ENCODE measurements at places on chromosomes 1 and 21.

DNA sequence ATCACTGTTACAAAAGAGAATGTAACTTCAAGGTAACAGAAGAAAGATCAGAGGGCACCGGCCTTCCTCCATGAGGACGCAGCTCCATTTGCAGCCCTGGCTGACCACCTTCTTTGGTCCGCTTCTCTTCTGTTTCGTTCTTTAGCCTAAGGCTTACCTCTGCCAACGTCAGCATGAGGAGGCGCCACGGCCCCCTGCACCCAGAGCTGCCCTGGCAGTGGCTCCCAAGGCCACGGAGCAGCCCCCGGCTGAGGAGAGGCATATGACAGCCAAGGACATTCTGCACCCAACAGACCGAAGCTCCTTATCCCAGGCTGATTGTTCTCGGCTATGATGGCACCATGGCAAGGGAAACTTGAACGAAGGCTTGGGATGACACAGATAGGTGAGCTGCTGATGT, 250.3 kb downstream of the TOMM20 start:
- no peak for DNase-seq

GRCh38 chr1:240555524-240555923, 56.4 kb downstream of the GREM2 start:
- no peak for DNase-seq

- no peak for DNase-seq
Observed at GRCh38 chr21:33642896-33643657, 776 bp downstream of the ITSN1 start.

GRCh38 chr1:206608108-206608698, 4.1 kb downstream of the EIF2D start:
- no peak for DNase-seq

- DNase-seq = no peak
Observed at GRCh38 chr1:231796141-231796540, 169.6 kb downstream of the DISC1 start.

DNA sequence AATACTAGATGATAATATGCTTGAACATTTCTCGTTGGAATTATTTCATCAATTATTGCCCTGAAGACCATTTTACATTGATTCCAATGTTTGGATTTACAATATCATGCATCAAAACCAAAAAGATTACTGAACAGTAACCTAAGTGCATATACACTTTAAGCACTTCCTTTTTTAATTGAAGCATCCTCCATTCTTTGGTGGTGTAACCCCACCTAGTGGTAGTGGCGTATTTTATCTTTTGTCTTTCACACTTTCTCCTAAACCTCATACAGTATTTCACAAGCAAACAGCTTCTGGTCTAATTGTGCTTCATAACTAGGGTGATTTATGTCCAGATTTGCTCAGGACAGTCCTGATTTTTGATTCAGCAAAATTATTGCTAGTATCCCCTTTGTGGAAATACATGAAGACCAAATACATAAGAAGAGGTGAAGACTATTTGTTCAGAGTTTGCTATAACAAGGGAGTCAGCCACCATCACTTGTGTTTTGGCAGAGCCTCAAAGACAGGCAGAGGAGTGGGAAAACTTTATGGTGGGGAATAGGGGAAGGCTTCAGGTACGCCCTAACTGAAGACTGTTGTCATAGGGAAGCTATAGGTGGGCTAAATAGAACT, 3.4 kb upstream of the NVL start:
- peak; percentile 88 for DNase-seq

DNA sequence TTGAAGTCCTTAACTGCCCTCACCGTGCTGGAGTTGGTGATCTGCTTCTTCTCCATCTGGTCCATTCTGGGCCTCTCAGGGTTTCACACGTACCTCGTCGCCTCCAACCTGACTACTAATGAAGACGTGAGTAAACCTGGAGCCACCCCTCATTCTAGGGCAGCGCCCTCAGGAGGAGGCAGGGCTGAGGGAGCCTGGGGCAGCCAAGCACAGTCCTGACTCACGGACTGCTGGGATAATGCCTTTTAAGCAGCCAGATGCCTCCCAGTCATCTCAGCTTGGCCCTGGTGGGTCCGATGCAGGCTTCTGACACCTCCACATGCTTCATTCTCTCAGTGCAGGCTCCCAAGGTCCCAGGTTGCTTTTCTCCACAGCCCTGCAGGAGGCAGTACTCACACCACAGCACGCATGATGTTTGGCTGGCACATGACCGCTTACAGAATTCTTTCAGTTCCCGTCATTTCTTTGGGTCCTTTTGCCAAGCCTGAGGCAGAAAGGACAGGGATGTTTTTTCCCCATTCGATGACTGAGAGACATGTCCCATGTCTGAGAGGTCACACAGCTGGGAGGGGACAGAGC, 11.8 kb upstream of the SFN start:
- no peak for DNase-seq

DNA sequence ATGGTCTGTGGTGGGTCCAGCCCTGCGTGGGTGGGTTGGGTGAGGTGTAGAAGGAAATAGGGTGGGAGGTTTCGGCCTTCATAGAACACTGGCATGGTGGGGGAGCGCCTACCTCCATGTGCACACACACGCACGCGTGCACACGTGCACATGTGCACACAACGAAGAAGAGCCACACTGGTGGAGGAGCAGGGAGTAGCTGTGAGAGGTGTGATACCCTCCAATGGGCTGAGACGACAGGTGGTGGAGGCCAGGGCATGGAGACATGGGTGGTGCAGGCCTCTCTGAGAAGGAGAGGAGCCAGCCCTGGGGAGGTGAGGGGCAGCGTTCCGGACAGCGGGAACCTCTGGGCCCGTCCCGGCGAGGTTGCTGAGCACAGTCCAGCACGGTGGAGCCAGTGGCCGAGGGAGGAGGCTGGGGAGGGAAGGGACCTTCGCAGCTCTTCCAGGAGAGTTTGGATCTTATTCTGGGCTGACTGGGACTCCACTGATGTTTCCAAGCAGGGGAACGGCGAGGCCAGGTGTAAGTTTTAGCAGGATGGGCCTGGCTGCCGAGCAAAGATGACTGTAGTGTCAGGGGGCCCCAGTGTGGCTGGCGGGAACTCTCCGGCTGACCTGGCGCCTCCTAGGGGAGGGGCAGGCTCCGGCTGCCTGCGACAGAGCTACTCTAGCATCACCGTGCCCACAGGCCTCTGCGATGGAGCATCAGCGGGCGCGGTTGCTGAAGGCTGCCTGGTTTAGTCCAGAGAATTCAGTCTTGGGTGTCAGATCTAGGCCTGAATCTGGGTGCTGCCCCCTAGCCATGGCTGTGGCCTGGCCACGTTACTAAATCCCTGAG, 107.2 kb downstream of the ARHGEF10L start:
- no peak for DNase-seq

DNA sequence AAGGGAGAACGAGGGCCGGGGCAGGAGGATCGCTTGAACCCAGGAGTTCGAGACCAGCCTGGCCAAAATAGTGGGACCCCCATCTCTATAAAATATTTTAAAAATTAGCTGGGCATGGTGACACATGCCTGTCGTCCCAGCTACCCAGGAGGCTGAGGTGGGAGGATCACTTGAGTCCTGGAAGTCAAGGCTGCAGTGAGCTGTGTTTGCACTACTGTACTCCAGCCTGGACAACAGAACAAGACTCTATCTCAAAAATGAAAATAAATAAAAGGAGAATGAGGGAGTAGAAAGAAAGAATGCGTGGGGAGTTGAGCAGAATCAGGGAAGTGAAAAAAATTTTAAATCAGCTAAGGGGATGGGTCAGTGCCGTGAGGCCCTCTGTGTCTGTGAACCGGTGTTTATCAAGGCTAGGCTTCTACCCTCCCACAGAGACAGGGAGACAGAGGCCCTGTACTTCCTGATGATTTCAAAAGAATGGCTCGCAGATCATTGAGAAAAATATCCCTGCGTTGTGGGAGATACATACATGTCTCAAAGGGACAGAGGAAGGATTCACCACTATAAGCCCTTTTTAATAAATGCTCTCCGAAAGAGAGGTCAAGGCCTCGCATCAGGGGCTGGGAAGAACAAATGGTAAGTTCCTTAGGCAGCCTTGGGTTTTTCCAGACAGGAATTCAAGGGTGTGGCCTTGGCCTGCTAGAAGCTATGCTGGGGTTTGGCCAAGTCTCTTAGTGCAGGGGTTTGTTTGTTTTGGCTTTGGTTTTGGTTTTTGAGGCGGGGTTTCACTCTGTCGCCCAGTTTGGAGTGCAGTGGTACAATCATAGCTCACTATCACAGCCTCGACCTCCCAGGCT, 20.7 kb downstream of the IL10RB start:
- DNase-seq = peak; percentile 60

DNA sequence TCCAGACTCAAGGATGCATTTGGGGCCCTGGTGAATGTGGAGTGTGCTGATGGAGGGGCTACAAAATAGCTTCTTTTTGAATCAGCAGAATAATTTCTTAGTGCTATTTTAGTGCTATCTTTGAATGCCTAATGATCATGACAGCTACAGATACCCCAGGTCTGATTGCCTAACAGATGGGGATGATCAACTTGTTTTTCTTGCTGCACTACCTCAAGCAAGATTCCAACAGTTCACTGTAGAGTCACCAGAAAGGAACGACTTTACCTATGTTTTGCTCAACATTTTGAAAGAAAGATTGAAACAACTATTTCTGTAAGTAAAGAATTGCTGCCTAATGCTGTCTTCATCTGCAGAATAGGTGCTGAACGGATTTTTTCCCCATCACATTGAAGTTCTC, 42.6 kb upstream of the VAV3 start:
- no peak for DNase-seq

- peak; percentile 57 for DNase-seq
Observed at GRCh38 chr1:210688512-210689234, 360.0 kb downstream of the HHAT start.

GRCh38 chr21:36386031-36386642, 945 bp downstream of the CHAF1B start:
- DNase-seq = peak; percentile 13

- peak; percentile 29 for DNase-seq
Observed at GRCh38 chr1:80217377-80217986, 1211.0 kb upstream of the ADGRL4 start.

DNA sequence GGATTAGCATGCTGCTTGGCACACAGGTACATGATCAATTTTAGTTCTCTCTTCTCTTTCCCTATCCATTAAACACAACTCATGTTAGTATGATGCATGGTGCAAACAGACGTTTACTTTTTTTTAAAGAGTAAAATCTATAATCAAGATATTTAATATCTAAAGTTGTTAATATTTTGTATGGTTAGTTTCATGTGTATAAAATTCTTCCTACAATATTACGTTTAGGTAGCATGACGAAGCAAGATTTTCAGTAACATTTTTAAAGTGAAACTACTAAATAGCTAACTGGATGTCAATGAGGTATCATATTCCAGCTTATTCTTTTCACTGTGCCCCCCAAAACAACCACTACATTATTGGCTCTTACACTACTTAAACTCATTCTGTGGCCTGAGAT, 36.6 kb downstream of the CNIH4 start:
- DNase-seq = no peak

DNA sequence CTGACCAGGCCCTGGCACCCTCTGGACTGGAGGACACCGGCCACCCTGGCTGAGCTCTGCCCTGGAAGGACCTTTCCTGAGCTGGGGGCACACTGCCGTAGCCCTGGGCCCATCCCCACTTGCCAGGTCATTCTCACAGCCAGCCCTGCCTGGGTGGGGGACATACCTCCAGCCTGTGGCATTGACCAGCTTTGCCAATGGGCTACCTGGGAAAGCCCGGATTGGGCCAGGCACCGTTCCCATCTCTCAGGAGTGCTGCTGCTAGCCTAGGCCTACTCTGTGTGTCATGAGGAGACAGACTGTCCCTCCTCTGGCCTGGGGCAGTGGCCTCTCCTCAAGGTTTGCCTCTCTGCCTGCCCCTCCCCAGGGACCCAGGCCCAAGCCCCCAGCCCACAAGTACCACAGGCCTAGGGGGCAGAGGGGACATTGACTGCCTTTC, 40.0 kb downstream of the COQ8A start:
- DNase-seq = no peak

DNA sequence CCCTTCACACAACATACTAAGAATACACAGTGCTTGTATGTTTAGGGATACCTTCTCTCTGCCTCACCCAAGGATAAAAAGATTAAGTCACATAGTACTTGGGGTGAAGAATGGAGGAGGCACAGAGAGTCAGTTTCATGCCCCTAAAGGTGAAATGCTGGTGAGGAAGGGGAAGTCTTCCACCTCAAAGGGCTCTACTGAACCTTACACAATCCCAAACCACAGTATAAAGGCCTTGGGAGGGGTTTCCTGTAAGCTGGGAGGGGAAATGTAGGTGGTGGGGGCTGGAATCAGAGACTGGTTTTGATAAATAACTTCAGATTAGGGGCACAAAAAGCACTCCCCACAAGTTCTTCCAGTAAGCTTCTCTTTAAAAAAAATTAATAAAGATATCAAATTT, 3.5 kb downstream of the MINDY1 start:
- DNase-seq = peak; percentile 48

- DNase-seq = no peak
Observed at GRCh38 chr1:43405876-43406234, 16.2 kb downstream of the SZT2 start.
